ENCODE measurements at places on chromosomes 1 and 21.

DNA sequence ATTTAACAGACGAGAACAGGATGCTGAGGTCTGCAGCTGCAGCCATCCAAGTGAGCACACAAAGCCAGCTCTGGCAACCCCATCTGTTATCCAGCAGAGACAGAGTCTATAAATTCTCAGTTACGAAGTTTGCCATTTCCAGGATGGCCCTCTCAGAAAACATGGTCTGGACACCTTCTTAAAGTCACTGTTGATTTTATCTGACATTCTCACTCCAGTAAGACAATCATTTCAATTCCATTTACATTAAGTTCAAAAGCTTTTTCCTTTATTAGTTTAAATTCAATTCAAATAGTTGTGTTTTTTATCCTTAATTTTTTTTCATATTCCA, 125.5 kb downstream of the DMRTB1 start:
- DNase-seq = no peak

- DNase-seq = no peak
Observed at GRCh38 chr21:31443736-31444521, 99.9 kb upstream of the TIAM1 start.

DNA sequence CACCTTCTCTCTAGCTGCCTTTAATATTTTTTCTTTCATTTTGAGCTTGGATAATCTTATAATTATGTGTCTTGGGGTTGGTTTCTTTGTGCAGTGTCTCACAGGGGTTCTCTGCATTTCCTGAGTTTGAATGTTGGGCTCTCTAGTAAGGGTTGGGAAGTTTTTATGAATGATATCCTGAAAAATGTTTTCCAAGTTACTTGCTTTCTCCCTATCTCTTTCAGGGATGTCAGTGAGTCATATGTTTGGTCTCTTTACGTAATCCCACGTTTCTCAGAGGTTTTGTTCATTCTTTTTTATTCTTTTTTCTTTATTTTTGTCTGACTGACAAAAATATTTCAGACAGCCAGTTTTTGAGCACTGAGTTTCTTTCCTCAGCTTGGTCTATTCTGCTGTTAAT, 55.4 kb upstream of the CCDC190 start:
- no peak for DNase-seq

- DNase-seq = no peak
Observed at GRCh38 chr1:39949891-39950290, 5.1 kb upstream of the MFSD2A start.

DNA sequence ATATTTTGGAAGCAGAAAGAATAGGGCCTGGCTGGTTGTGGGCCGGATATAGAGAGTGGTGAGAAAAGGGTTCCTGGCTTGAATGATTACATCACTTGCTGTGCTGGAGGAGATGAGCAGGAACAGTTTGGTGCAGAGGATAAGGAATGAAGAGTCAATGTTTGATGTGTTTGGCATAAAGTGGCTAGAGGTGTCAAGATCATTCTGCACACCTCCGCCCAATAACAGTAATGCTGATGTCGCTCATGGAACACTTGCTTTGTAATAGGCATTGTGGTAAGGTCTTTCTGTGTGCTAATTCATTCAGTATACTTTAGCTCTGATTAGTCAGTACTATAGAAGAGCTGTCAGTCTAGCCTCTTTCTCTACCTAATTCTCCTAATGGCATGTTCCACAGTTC, 48.0 kb upstream of the RAVER2 start:
- DNase-seq = no peak

GRCh38 chr1:102837551-102837950, 270.8 kb downstream of the COL11A1 start:
- DNase-seq = no peak

DNA sequence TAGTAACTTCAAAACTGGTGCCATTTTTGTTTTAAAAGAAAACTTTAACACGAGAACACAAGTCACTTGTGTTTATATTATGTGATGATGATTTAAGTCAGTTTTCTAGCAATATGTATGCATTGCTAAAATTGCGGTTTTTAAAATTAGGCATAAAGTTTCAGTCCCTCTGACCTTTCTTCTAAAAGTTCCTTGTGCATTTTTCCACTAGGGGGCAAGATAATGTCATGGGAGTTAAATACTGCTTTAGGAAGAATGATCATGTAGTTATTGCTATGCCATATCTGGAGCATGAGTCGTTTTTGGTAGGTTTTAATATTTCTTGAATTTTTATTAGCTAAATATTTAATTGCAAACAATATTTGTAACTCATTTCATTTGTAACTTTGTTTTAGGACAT, 10.7 kb downstream of the CDC7 start:
- peak; percentile 26 for DNase-seq

DNA sequence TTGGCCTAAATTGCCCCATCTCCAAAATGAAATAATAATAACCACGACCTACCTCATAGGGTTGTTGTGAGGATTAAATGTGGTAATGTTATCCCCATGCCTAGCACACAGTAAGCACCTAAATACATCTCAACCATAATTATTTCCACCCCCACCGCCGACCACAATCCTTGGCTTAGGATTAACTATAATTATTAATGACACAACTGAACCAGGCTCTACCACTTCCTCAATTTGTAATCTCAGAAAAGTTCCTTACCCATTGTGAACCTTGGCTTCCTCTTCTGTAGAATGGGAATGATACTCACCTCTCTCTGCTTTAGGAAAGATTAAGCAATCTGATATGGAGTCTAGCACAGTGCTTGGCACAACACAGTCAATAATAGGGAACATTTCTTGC, 44.3 kb upstream of the TACSTD2 start:
- DNase-seq = no peak

- DNase-seq = no peak
Observed at GRCh38 chr1:64453688-64454087, 16.2 kb upstream of the CACHD1 start.

GRCh38 chr1:119451158-119451557, 36.2 kb downstream of the HSD3B2 start:
- DNase-seq = no peak

- DNase-seq = no peak
Observed at GRCh38 chr1:223355699-223356098, 8.3 kb downstream of the SUSD4 start.

- DNase-seq = no peak
Observed at GRCh38 chr1:172469717-172470116, 25.8 kb upstream of the PIGC start.

GRCh38 chr21:41666641-41667081, 100.2 kb downstream of the RIPK4 start:
- DNase-seq = no peak

DNA sequence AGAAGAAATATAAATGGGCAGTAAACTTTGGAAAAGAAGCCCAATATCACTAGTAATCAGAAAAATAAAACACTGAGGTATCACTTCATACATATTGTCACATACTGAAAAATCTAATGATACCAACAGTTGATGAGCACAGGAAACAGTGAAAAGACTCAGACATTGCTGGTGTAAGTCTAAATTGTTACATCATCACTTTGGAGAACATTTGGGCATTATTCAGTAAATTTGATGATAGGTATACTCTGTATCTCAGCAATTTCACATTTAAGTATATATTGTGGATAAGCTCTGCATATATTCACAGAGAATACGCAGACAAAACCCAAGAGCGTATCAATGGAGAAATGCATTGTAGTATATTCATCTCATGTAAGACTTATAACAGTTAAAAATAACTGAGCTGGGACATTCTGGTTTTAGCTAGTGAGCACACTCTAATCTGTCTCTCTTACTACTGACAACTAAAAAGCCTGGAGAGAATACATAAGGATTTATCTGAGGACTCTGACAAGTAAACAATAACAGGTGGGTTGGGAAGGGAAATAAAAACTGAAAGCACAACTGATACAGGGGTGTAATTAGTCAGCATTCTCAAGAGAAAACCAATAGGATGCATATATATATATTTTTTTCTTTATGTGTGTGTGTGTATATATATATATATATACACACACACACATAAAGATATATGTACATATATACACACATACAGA, 212.7 kb upstream of the JUN start:
- DNase-seq = no peak

DNA sequence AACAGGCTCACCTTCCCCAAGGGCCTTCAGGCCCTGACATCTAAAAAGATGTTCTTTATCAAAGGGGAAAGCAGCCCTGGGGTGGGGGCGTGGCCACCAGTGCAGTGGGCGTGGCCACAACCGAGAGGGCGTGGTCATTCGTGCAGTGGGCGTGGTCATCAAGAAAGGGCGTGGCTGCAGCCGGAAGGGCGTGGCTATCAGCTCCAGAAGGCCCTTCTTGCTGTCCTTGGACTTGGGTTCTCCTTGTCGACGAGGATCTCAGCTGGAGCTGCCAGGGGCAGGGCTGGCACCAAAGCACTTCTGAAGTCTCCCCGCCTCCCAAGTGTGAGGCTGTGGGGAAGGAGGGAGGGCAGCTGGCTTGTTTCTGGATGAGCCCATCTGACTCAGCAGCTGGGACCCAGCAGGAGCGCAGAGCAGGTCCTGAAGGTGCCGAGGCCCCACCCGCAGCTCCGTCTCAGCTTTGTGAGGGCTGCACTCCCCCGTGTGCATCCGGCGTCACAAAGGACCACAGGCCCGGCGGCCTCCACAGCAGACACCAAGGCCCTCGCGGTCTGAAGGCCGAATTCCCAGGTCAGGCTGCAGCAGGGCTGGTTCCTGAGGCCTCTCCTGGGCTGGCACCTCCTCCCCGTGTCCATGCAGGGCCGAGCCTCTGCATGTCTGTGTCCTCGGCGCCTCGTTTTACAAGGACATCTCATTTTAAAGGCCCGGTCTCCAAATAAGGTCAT, 12.8 kb downstream of the PDE9A start:
- DNase-seq = no peak

- no peak for DNase-seq
Observed at GRCh38 chr1:168794057-168794456, 65.1 kb upstream of the DPT start.

GRCh38 chr1:230310381-230311163, 115.6 kb downstream of the PGBD5 start:
- DNase-seq = peak; percentile 83

DNA sequence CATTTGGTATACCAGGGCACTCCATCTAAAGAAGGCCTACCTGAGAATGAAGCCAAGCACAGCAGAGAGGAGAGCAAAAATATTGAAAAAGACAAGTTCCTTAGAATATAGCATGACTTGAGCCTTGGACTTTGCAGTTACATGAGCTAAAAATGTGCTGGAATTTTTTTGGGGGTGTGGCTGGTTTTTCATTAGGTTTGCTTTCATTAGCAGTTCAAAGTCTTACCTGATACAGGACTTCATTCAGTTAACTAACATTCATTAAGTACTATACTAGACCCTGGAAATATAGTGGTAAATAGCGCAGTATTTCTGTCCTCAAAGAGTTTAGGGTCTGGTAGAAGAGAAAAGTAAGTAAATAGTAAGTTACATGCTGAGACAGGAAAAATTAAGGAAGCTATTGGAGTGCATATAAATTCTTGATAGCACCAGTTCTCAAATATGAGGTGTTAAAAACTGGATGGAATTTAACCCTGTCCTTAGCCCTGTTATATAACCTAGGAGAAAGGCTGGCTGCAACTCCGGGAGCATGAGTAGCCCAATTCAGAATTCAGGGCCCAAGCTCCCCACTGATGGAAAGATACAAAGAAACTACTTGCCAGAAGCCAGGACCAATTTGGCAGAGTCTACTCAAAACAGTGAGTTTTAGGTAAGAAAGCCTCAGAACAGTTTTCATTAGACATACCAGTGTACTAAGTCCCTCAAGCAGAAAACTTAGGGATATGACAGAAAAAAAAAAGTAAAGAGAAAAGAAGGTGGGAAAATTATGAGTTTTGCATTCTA, 3.1 kb upstream of the DOCK7 start:
- DNase-seq = no peak

GRCh38 chr1:162905174-162906158, 44.5 kb upstream of the CCDC190 start:
- DNase-seq = no peak

GRCh38 chr1:167594822-167595221, 35.2 kb upstream of the RCSD1 start:
- peak; percentile 14 for DNase-seq

GRCh38 chr1:65955071-65955470, 162.4 kb downstream of the PDE4B start:
- no peak for DNase-seq

DNA sequence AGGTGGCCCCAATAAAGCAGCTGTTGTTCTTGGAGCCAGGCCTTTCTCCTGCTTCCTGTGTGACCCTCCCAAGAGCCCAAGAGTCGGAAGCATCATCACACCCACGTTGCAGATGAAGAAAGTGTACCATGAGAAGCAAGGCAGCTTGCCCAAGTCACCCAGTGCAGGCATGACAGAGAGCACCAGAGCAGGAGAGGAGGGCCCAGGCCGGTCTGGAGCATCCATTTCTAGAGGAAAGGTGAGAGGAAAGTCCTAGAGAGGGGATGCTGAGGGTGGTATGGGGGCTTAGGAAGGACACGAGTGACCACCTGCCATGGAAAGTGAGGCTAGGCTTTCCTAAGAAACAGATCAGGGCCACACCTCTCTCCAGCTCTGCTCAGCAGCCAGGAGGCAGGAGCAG, 47.0 kb downstream of the C1orf198 start:
- no peak for DNase-seq

GRCh38 chr1:20194757-20195461, 8.6 kb upstream of the PLA2G2C start:
- peak; percentile 4 for DNase-seq

DNA sequence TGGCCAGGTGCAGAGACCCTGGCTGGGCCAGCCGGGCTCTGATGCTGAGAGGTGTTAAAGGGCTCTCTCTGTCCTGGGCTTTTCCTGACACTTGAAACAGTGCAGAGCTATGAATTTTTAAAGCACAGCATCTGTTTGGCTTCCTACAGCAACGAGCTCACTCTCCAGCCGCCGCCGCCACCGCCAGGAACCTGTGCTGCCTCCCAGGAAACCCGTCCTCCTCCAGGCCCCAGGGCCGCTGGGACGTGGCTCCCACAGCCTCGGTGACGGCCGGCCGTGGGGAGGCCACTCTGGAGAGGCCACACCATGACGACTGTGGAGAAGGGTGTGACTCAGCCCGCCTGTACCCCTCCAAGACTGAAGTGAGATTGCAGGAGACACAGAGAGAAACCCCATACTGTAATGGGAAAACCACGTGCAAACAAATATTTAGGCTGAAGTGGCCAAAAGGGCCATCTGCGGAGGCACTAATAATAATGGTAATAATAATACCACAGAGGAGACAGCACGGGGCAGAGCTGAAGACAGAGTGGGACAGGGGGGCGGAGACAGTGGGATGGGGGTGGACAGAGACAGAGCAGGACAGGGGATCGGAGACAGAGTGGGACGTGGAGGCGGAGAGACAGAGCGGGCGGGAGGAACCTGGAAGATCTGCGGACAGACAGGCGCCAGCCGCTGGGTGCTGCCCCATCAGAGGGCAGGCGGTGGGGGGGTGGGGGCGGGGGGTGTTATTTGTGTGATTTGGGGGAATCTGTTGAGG, 139.2 kb downstream of the CASZ1 start:
- no peak for DNase-seq

DNA sequence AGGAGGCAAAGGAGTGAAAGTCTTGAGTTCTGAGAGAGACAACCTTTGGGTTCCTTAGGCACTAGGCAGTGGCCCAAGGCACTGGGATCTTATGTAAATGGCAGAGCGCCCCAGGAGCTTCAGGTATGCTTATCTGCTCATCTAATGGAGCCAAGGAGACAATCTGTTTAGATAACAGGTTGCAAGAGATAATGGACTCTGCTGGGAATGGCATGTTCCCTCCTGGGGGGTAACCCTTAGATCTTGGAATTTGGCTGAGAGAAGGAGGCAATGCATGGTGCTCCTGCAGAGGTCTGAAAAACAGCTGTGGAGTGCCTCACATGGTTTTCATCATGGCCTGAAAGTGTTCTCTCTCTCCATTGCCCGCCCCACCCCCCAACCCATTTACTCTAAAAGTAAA, 44.1 kb upstream of the WLS start:
- no peak for DNase-seq

- DNase-seq = no peak
Observed at GRCh38 chr1:74247881-74248528, 12.8 kb downstream of the TNNI3K start.

- no peak for DNase-seq
Observed at GRCh38 chr1:40817791-40818263, 34.2 kb downstream of the KCNQ4 start.

Measured in NCI-H2081 (cell line).